ENCODE measurements at places on chromosomes 1 and 21.
A peak's percentile ranks its signal among the peaks of the same experiment; 100 is the strongest.

GRCh38 chr21:39664586-39664985 lies 51.8 kb downstream of the B3GALT5 start:
- DNase-seq: no peak

GRCh38 chr1:50605186-50605875 lies 182.1 kb upstream of the DMRTA2 start:
- peak; percentile 36 for DNase-seq

DNA sequence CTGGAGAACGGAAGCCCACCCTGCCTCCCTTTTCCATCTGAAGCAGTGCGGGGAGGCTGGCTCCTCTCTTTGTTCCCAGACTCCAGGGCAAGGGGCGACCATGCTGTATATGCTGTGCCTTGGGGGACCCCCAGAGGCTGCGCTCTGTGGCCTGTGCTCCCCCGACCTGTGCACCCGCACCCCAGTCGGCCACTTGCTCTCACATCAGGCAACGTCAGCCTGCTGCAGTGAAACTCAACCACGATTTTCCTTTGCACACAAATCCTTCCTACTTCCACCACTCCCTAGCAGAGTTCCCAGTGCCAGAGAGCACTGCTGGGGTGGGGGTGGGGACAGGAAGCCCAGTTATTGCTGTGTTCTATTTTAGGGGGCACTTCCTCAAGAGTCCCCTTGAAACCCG lies 52.5 kb downstream of the SIM2 start:
- DNase-seq: no peak

DNA sequence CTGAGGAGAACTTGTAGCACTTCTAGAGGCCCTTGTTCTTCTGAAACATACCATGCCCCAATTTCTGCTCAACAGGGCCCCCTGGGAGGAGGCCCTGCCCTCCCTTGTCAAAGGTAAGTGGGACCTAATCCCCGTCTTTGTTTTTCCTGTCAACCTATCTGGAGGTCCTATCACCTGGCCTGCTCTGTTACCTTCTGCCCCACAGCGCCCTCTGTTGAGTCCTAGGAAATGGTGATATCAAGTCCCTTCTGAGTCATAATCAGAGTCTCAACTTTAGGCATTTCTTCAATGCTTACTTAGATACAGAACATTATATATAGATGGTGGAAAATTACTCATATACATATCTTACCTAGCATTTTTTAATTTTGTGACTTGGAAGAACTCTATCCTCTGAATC lies 28.2 kb upstream of the FCRL4 start:
- DNase-seq: peak; percentile 34

All from K562 (cell line).